ENCODE measurements at places on chromosomes 6 and 20. TPM values are rescaled to one million over a fixed set of nuclear protein-coding genes. Genes with fewer than 3 reads are reported as not detected.

KCNK15 gene
- total RNA-seq = 0.48 TPM

SIGLEC1 gene
- total RNA-seq = not detected

LY6G6F gene
- total RNA-seq = not detected

SMIM28 gene
- not detected for total RNA-seq

FAM110A gene
- total RNA-seq = 21.4 TPM

GHRH gene
- not detected for total RNA-seq

EDN3 gene
- not detected for total RNA-seq

PTK7 gene
- total RNA-seq = 3.9 TPM

PPP1R3D gene
- 4.0 TPM for total RNA-seq

NEDD9 gene
- total RNA-seq = 33.7 TPM

UNC5CL gene
- 1.3 TPM for total RNA-seq

OPN5 gene
- total RNA-seq = not detected

DNAH8 gene
- total RNA-seq = 0.08 TPM

SCP2D1 gene
- total RNA-seq = not detected

HLA-G gene
- 0.93 TPM for total RNA-seq

MMP24 gene
- total RNA-seq = not detected

FNDC1 gene
- 0.04 TPM for total RNA-seq

DLK2 gene
- total RNA-seq = 0.93 TPM

KCNQ2 gene
- total RNA-seq = 0.19 TPM

CDSN gene
- total RNA-seq = not detected

RAET1L gene
- not detected for total RNA-seq

WFDC2 gene
- not detected for total RNA-seq

IL17F gene
- not detected for total RNA-seq

GNAS-AS1 gene
- 1.3 TPM for total RNA-seq

ZHX3 gene
- total RNA-seq = 15.5 TPM

MATN4 gene
- total RNA-seq = 1.1 TPM

RPS10 gene
- 2,216 TPM for total RNA-seq

GPR63 gene
- total RNA-seq = 1.0 TPM

ADGRF4 gene
- not detected for total RNA-seq

MAS1 gene
- total RNA-seq = not detected

SYNE1 gene
- total RNA-seq = 21.9 TPM

GNMT gene
- total RNA-seq = 0.35 TPM

NOP56 gene
- total RNA-seq = 937 TPM

COL19A1 gene
- 0.36 TPM for total RNA-seq

NKX2-4 gene
- not detected for total RNA-seq

VGLL2 gene
- total RNA-seq = not detected

TBX18 gene
- total RNA-seq = not detected

ELOVL2 gene
- not detected for total RNA-seq

RFX6 gene
- total RNA-seq = not detected

ANKEF1 gene
- 3.6 TPM for total RNA-seq

RAMACL gene
- total RNA-seq = 0.21 TPM

F13A1 gene
- total RNA-seq = not detected

REM1 gene
- total RNA-seq = not detected

MYB gene
- 36.6 TPM for total RNA-seq

PARD6B gene
- 4.1 TPM for total RNA-seq

EDN1 gene
- not detected for total RNA-seq

MICB gene
- total RNA-seq = 18.5 TPM

HLA-DRB1 gene
- total RNA-seq = 4.2 TPM

BPIFB4 gene
- total RNA-seq = not detected
